ENCODE measurements at places on chromosomes 5 and 9.

- DNase-seq = no peak
Observed at GRCh38 chr9:135335691-135336181, 143.8 kb upstream of the PPP1R26 start.

DNA sequence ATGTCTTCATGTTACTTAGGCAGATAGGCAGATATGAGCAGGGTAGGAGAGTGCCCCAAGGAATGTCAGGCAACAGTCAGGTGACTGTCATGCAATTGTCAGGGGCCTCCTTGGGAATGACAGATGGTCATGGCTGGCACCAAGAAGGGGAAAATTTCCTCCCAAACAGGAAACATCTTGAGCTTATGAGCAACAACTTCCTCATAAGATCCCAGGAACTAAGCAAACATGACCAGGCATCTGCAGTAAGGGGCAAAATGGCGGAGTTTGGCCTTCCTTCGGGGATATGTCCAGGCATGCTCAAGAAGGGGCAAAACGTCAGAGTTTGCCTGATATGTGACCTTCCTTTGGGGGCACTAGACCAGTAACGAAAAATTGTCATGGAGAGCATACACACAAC is 591.8 kb downstream of the PDE4D start:
- DNase-seq = no peak

DNA sequence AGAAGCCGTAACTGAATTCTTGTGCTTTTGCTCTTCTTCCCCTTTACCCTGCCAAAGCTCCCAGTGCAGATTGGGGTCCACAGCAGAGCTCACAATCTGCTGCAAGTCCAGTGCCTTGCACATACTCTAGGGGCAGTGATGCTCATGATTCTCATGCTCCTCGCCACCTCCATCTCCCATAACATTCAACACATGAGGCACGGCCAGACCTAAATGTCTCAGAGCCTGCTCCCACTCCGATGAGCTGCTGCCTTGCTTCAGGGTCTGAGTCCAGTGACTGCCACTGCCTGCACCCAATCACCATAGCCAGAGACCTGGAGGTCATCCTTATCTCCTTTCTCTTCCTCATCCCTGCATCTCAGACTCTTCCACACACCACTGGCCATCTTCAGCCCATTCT is 10.5 kb downstream of the CSF1R start:
- no peak for DNase-seq

- DNase-seq = no peak
Observed at GRCh38 chr9:88182501-88182900, 44.2 kb upstream of the SPATA31C2 start.

- DNase-seq = peak; percentile 21
Observed at GRCh38 chr5:1174122-1174936, 27.1 kb upstream of the SLC6A19 start.

GRCh38 chr9:26744191-26744965 is 148.2 kb downstream of the CAAP1 start:
- DNase-seq = no peak

GRCh38 chr9:124514125-124514524 is 6.9 kb upstream of the NR5A1 start:
- DNase-seq = no peak

DNA sequence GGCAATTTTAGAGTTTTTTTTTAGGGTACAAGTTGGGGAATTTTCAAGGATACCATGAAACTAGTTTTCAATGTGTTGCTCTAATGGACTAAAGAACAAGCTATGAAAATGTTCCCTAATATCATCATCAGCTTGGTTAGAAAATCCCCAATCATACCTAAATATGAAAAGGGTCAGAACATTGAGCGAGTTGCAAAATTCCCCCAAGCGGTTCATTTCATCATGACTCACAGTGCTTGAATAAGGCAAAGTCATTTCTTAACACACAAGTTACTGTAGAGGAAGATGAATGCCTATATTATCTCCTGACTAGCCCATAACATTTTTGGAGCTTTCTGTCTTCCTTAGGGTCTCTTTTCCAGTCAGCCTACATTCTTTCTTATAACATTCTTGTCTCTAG is 62.7 kb downstream of the ST8SIA4 start:
- DNase-seq = no peak

GRCh38 chr9:6199596-6199995 is 16.0 kb upstream of the IL33 start:
- DNase-seq = no peak

- no peak for DNase-seq
Observed at GRCh38 chr5:109959652-109960051, 269.9 kb downstream of the MAN2A1 start.

- no peak for DNase-seq
Observed at GRCh38 chr5:149150457-149150856, 9.2 kb downstream of the ABLIM3 start.

GRCh38 chr5:33482335-33482734 is 41.6 kb downstream of the TARS1 start:
- DNase-seq = no peak

GRCh38 chr5:59212596-59212995 is 629.7 kb downstream of the RAB3C start:
- no peak for DNase-seq

- DNase-seq = no peak
Observed at GRCh38 chr9:14424289-14424688, 110.3 kb upstream of the NFIB start.

GRCh38 chr5:116531635-116532034 is 43.0 kb downstream of the SEMA6A start:
- no peak for DNase-seq

DNA sequence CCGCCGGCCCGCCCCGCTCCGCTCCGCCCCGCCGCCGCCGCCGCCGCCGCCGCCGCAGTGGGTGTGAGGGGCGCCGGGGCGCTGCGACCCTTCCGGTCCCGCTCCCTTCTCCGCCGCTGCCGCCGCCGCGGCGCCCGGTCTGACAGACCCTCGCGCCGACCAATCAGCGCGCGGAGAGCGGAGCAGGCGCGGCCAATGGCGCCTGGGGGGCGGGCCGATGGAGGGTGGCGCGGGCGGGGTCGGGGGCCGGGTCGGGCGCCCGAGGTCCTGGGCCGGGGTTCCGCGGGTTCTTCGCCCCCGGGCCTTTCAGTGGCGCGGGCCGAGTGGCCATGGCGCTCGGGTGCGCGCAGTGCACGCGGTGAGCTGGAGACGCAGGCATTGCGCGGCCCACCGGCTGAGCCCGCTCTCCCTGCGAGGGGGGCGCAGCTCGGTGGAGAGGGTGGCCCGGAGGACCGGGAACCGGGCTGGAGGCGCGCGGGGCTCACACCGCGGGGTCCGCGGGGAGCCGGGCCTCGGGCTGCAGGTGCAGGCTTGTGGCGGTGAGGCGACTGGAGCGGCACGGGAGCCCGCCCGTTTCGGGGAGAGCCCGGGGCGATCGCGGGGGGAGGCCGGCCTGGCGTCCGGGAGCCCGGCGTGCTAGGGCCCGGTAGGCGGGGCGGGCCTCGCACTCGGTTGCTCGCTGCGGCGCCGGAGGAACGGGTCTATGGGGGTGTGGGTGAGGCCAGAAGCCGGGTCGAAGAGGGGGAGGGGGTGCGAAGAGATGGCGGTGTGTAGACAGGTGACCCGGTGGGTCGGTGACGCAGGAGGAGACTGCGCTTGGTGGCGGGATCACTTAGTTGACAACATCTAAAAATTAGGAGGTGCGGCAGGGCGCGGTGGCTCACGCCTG is at the start of gene MAPK9:
TSS of gene MAPK9 (minus strand) at position 141 of the 889 bp plus-strand sequence. CDS start 11,522 bp downstream, outside the sequence.
- peak; percentile 74 for DNase-seq

DNA sequence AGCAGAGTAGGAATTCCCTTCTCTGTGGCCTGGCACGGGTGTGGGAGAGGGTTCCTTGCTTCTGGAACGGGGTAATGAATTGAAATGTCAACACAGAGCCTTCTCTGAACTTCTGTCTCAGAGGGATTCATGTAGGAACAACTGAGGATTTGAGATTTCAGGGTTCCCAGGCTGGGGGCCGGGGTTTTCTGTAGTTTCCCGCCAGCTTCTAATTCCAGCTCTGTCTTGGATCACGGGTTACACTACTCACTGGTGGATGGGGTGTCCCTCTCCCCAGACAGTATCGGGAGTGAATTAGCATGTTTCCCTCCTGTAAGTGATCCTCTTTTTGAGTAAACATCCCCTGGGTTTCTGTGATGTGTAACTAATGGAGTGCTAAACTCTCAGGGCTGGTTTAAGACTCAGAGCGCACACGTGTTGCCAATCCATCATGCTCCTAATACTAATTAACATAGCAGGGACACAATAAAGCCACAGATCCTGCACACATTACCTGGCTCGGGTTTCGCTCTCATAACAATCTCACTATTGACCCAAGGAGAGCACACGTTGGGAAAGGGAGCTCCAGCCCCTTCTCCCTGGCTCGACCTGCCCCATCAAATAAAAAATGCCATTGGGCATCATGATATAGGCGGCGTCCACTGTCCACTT is 18.1 kb upstream of the DMRT2 start:
- no peak for DNase-seq

DNA sequence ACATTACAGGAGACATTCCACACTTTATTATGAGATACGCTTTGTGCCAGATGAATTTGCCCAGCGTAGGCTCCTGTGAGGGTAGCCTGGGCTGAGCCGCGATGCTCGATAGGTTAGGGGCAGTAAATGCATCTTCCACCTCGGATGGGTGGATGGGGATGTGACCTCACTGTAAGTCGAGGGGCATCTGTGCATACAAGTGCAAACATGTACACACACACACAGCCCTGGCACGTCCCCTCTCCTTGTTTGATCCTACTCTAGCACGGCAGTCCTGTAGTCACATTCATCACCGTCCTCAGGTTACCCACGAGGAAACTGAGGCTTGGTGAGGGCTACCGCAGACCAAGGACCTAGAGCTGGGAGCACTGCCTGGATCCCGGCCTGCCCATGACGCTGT is 166.8 kb downstream of the COL23A1 start:
- no peak for DNase-seq

DNA sequence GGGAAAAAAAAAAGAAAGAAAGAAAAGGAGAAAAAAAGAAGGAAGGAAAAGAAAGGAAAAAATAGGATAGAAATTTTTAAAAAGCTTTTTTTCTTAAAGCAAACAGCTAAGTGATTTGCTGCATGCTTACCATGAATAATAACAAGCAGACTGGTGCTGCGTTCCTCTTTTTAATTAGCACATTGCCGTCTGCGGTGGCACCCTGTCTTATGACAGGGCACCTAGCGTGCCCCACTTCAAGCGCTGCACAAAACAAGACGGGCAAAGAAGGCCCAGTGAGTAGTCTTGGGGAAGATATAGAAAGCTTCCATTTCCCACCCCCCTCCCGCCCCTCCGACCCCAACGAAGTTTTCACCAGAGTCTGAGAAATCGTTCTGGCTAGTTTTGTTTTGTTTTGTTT is 513.9 kb downstream of the ZNF608 start:
- no peak for DNase-seq

- no peak for DNase-seq
Observed at GRCh38 chr5:113215401-113216060, 219.3 kb downstream of the TSSK1B start.

GRCh38 chr5:171246231-171246630 is 62.8 kb upstream of the TLX3 start:
- DNase-seq = no peak

GRCh38 chr9:114016101-114016500 is 62.0 kb downstream of the AMBP start:
- no peak for DNase-seq

DNA sequence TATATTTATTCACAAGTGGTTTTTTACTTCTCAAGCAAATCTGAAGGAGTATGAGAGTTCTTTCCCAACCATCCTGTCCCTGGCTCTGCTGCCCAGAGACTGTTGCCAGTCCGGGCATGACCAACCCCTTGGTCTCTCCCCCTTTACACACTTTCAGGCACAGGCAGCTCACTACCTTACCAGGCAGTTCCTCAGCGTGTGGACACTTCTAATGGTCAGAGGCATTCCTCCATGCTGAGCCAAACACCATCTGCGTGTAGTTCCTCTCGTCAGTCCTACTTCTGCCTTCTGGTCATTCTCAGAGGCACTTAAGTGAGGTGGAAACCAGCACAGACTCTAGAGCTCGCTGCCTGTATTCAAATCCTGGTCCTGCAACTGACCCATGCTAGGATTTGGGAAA is 56.1 kb downstream of the TSTD2 start:
- no peak for DNase-seq

DNA sequence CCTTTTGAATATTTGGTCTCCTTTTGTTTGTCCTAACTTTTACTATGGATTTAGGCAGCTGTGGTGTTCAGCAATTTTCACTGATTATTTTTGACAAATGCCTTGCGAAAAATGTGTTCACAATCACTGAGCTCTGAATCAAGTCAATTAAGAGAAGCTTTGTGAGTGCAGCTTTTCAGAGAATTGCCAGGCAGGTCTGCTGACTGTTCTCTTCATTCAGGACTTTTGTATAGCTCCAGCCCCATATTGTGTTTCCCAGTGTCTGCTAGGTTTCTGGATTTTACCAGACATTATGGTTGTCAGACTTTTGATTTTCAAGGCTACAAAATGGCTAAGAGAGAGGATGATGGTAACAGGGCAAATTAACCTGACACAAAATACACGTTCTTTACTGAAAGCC is 1055.9 kb downstream of the CDH18 start:
- no peak for DNase-seq

DNA sequence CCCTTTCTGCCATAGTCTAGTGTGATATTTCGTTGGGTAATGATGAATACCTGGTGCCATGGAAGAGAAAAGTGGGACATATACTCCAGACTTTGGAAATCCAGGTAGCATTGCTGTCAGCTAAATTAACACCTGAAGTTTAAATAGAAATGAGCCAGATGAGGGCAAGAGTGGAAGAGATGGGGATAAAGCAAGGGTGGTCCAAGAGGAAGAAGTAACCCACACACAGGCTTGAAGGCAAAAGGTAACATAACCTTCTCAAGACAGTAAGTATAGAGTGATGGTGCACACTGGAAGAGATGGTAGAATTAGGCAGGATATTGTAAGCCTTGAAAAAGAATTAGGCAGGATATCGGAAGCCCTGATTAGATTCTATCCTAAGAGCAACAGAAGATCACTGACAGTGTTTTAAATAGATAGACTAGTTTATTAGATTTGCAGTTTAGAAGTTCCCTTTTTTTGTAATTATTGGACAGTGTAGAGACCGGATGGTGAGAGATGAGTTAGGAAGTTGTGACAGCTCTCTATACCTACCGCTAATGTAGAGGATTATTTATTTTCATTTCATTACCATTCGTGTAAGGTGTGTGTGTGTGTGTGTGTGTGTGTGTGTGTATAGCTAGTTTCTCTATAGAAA is 16.8 kb downstream of the ANXA1 start:
- DNase-seq = no peak

GRCh38 chr5:73433982-73434342 is 14.6 kb downstream of the FOXD1 start:
- no peak for DNase-seq

- DNase-seq = no peak
Observed at GRCh38 chr5:147892696-147893296, 13.5 kb downstream of the C5orf46 start.

GRCh38 chr5:174581479-174581878 is 142.9 kb upstream of the MSX2 start:
- DNase-seq = no peak

GRCh38 chr5:39543335-39543734 is 118.6 kb upstream of the DAB2 start:
- DNase-seq = no peak

DNA sequence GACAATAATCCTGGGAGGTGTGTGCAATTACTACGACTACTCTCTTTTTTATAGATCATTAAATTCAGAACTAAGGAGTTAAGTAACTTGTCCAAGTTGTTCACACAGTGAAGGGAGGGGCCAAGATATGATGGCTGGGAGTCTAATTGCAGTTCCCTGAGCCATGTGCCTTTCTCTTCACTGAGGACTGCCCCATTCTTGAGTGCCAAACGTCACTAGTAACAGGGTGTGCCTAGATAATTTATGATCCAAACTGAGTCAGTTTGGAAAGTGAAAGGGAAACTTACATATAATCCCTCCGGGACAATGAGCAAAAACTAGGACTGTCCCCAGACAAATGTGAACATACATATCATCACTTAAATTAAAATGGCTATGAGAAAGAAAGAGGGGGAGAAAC is 20.2 kb downstream of the IL7R start:
- DNase-seq = no peak

- no peak for DNase-seq
Observed at GRCh38 chr5:59216841-59217240, 634.0 kb downstream of the RAB3C start.
